ENCODE measurements at places on chromosomes 3 and 15. TPM values are rescaled to one million over a fixed set of nuclear protein-coding genes. Genes with fewer than 3 reads are reported as not detected.

Gene CCDC9B
- 4.2 TPM for polyA plus RNA-seq

Gene FSTL1
- 432 TPM for polyA plus RNA-seq

DNA sequence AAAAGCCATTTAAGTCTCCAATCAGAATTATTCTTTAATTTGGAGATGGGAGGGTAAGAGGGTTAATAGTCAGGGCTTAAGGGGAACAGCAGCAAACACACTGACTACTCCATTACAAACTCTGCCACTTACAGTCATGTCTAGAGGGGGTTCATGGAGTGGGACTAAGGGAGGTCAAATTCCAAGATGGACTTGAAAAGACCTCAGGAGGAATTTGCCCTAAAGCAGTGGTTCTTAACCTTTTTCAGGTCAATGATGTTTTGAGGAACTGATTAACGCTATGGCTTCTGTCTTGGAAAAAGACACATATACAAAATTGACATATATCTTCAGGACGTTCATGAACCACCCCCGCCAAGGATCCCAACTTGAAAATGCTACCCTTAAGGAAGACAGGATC, 13.9 kb downstream of the GOLIM4 start:
- DNase-seq: no peak

Gene RASL12
- 8.1 TPM for polyA plus RNA-seq

- no peak for DNase-seq
Measured at GRCh38 chr3:122857019-122857418, 62.1 kb downstream of the SLC49A4 start.

Gene HES1
- polyA plus RNA-seq: 84.7 TPM

GRCh38 chr3:101850246-101851051, 1.1 kb downstream of the NFKBIZ start:
- DNase-seq: no peak

Data from left renal pelvis (tissue), 4 donors.